ENCODE measurements at places on chromosomes 12 and 14. TPM values are rescaled to one million over a fixed set of nuclear protein-coding genes. Genes with fewer than 3 reads are reported as not detected.

GRCh38 chr12:13311551-13311950, 115.0 kb downstream of the EMP1 start:
- DNase-seq = no peak

DNA sequence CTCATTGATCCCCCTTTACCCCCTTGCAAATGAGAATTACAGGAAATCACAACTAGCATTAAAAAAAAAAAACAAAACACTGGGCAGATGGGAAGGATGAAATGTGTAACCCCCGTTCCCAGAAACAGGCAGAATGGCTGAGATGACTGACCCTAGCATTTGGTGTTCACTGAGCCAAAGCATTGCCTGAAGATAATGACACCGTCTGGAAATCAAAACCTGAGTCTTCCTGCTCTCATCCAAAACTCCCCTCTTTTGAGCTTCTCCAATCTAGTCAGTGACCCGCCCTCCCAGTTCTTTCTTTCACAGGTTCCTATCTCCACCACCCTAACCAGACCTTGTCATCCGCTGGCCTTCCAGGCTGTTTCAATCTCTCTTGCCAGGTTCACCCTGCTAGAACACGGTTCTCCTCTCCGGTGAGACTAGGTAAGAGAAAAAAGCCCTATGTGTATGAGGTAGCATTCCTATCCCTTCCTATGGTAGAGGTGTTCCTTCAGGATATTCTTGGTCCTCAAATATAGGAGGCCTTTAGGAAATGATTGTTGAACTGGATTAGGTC, 21.3 kb downstream of the SUSD6 start:
- peak; percentile 19 for DNase-seq

CEBPE gene
- not detected for total RNA-seq

DNA sequence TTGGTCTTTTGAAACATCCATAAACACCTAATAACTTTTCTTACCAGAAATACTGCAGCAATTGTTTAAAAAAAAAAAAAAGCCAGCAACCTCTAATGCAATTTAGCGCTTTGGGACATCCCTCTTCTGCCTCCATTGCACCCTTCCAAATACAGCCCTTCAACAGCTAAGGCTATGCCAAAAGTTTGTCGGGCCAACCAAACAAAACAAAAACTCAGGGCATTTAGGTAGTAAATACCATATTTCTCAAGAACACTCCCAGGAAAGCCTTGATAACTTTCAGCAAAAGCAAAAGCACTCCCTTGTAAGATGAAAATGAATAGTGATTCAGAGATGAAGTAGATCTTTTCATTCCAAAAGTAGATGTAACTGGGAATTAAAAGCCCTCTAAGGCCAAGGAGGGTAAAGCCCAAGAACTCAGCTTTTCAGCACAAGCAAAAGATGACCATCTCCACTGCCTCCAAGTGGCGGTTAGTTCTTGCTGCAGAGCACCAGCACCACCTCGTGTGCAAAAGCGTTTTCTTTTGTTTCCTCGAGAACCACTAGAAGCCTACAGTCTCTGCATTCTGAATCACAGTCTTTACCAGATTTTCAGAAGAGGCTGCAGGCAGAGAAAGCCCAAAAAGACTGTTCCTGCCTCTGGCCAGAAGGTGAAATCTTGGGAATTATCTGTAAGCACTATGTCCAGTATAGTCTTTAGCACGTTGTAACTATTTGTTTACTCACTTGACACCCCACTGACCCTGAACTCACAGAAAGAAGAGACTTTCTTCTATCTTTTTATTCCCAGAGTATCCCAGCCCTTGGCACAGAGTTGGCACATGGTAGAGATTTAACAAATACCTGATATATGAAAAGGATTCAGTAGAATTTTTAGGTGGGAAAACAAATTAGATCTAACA, 53.1 kb downstream of the SIX6 start:
- no peak for DNase-seq

DNA sequence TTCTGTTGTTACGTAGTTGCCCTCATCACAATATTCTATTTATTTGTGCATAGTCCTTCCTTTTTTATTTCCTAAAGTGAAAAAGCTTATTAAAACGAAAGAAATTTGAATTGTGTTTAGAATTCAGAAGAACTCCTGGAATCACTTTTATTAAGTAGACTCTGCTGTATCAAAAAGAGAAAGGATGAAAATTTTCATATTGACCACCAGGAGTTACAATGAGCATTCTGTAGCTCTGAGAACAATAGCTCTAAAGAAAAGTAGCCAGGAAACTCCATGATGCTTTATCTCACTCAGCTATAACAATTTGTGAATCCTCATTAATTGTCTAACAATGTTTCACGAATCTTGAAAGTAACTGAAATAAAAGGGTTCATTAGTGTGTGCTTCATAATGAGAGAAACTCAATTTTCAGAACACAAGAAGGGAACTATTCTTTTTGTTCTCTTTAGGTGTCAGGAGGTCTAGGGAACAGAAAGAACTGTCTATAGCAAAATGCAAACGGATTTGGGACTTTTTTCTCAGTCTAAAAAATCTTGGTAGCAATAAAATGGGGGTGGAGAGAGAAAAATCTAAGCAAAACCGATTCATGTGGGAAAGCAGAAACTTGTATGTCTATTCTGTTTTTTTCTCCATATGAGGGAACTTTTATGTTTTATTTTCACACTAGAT, 19.3 kb downstream of the ASCL1 start:
- DNase-seq = no peak

SMCO3 gene
- 0.53 TPM for total RNA-seq

MANSC4 gene
- total RNA-seq = not detected

GRCh38 chr12:119088685-119089379, 89.9 kb upstream of the HSPB8 start:
- no peak for DNase-seq

- no peak for DNase-seq
Measured at GRCh38 chr14:100296106-100296651, 10.1 kb downstream of the SLC25A29 start.

DNA sequence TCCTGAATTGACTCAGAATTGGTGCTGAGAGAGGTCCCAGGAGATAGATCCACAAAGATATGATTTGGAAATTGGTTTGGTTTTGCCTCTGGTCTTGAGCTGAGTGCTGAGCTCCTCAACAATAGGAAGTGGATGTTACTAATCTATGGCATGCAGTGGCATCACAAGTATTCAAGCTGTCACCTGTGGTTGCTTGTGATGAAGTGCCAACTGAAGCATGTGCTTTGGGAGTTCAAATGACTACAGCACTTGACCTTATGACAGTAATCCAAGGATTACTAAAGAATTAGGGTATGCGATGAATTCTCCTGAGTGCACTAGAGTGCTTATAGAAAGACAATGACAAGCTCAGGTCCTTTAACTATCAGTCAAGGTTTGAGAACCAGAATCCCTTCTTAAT, 406.2 kb downstream of the NOVA1 start:
- no peak for DNase-seq

GRCh38 chr12:131785763-131786330, 42.3 kb upstream of the MMP17 start:
- DNase-seq = no peak

DNA sequence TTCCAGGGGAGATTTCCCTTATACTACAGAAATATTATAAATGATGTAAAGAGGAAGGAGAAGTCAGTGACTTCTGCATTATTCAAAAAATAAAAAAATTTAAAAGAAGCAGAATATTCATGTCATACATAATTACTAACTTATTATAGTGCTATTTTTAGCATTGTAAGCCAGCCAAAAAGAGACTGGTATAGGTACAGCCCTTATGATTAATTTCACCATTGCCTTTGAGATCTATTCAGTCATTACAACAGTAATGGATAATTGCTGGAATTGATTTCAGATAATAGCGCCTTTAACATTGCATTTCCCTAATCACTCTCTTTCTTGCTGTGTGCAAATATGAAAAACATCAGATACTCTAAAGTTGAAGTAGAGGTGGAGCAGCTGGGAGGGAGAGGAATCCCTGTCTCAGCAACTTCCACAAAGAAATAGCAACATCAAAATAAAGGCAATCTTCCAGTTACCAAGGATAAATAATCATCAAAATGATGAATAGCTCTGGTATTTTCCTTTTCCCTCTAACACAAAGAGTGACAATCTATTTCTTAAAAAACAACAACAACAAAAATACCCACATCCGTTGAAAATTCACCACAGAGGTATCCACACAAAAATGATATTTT, 71.8 kb upstream of the OVCH1 start:
- DNase-seq = no peak

MYO1H gene
- total RNA-seq = not detected

DNA sequence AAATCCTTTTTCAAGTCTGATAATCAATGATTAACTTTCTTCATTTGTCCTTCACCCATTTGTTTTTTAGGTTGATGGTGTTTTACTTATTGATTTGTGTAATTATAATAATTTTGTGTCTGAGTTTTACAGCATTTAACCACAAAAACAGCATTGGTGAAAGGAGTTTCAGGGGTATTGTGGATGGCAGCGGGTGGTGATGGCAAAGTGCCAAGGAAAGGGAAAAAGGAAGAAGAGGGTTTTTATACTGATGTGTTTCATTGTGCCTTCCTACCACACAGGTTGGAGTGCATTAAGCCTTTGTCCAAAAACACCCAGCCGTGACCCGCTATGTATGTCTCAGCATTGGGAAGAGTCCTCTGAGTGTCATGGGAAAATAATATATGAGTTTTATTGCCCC, 150.3 kb downstream of the DAD1 start:
- no peak for DNase-seq

AICDA gene
- not detected for total RNA-seq

DNA sequence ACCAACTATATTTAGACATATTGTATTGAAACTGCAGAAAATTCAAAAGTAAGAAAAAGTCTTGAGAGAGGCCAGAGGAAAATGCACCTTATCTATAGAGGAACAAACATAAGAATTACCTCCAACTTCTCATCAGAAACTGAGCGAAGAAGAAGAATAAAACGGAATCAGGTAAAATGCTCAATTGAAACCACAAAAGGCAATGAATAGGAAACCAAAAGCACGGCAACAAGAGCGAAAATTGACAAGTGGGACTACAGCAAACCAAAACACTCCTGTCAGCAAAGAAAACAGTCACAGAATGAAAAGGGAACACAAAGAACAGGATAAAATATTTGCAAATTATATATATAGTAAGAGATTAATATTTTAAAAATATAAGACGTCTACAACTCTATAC, 61.9 kb upstream of the PARP11 start:
- DNase-seq = no peak

DNA sequence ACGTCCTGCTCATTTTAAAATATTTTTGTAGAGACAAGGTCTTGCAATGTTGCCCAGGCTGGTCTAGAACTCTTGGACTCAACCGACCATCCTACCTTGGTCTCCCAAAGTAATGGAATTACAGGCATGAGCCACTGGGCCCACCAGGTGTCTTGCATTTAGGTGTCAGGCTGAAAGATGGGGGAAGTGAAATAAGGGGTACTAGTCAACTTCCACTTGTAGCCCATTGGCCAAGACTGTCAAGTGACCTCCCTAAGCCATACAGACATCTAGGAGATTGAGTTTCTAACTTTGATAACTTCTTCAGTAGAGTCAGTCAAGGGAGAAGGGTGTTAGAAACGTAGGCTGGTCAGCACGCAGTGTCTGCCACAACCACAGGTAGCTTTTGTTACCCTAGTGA, 32.0 kb downstream of the ARF6 start:
- no peak for DNase-seq

- DNase-seq = no peak
Measured at GRCh38 chr14:95480109-95480886, 36.2 kb downstream of the SYNE3 start.

EPYC gene
- total RNA-seq = not detected

OLR1 gene
- 0.50 TPM for total RNA-seq

GRCh38 chr14:100116134-100116533, 43.3 kb downstream of the DEGS2 start:
- no peak for DNase-seq

AHNAK2 gene
- 5.5 TPM for total RNA-seq

GZMB gene
- total RNA-seq = 1.3 TPM

ADAMTS20 gene
- total RNA-seq = not detected

DNA sequence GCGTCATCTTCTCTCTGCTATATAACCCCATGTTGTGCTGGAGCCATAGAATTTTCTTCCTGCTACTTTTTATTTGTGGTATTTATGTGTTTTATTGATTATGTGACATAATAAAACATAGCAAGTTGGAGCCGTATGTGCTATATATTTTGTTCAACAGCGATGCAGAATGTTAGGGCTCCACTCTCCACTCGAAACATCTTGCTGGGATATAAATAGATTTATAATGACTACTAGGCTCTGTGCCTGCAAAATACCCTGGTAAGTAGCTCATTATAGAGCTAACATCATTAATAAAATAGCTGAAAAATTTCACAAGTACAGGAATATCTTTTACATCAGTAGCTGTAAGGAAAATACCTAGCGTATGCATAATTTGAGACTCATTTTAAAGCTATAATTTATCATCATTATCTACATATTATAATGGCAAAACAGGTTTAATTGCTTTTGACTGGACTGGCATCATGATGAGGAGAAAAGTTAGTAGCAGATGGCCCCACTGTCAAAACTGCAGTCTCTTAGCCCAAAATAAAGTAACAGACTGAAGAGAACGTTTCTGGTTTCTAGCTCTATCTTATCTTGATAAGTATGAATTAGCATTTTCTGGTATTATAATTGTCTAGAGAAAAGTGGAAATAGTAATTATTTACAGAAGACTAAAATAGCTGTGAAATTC, 263.0 kb downstream of the NEDD1 start:
- DNase-seq = no peak

GRCh38 chr12:10242539-10242938, 29.9 kb downstream of the GABARAPL1 start:
- no peak for DNase-seq

SLC8A3 gene
- 0.05 TPM for total RNA-seq

DNA sequence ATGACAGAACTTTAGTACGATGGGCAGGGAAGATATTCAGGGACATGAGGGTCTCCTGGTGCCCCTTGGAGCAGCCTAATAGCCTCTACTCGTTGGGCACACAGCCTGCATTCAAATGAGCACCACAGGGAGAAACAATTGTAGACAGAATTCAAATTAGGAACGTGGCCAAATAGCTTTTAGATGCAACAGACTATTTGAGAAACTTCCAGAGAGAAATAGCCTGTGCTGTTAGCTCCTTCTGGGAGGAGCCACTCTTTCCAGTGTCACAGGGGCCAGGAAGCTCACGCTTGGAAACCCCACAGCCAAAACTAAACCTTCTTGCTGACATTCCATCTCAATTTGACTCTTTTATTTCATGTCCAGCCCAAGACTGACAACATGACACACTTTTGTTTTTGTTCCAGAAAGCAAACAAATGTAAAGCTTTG, 114.5 kb downstream of the RPAP3 start:
- no peak for DNase-seq
